Mammary epithelial cell (primary cell): ENCODE measurements at places on chromosomes 12 and 14. TPM values are rescaled to one million over a fixed set of nuclear protein-coding genes. Genes with fewer than 3 reads are reported as not detected.

TWF1 gene
- total RNA-seq: 170 TPM

CACNA1C gene
- total RNA-seq: 1.2 and 1.6 TPM in 2 replicates

DIO3 gene
- not detected for total RNA-seq

RDH12 gene
- not detected in 2 replicates for total RNA-seq

HHIPL1 gene
- total RNA-seq: 0.38 and 0.59 TPM in 2 replicates

BBOF1 gene
- total RNA-seq: 2.4 and 2.8 TPM in 2 replicates

PMCH gene
- total RNA-seq: not detected in 2 replicates

ASPG gene
- total RNA-seq: 0.09 and 0.19 TPM in 2 replicates

PARP11 gene
- 10.6 and 11.0 TPM in 2 replicates for total RNA-seq

MLF2 gene
- 233 TPM for total RNA-seq

ASIC1 gene
- total RNA-seq: 3.2 and 10.5 TPM in 2 replicates

PLBD2 gene
- total RNA-seq: 42.8 TPM

FZD10 gene
- total RNA-seq: not detected

TUBA1B gene
- 591 TPM for total RNA-seq

ADGRD1 gene
- not detected for total RNA-seq

CLEC4D gene
- total RNA-seq: not detected

KSR2 gene
- 0.05 and 0.08 TPM in 2 replicates for total RNA-seq

RTN1 gene
- 0.38 and 0.61 TPM in 2 replicates for total RNA-seq

GPX2 gene
- 10.3 TPM for total RNA-seq

A2M gene
- 228 TPM for total RNA-seq

MYF6 gene
- not detected for total RNA-seq

MIP gene
- not detected in 2 replicates for total RNA-seq

AVPR1A gene
- not detected in 2 replicates for total RNA-seq

RILPL1 gene
- total RNA-seq: 14.0 TPM

RAD51AP1 gene
- total RNA-seq: 3.0 TPM

KLHL42 gene
- total RNA-seq: 29.2 and 35.0 TPM in 2 replicates

GSC gene
- not detected in 2 replicates for total RNA-seq

C3AR1 gene
- 0.42 TPM in 1 of 2 replicates, not detected in the other for total RNA-seq

RBP5 gene
- not detected for total RNA-seq

PROX2 gene
- not detected for total RNA-seq

GPR84 gene
- 0.33 TPM in 1 of 2 replicates, not detected in the other for total RNA-seq

REP15 gene
- total RNA-seq: 1.2 and 2.1 TPM in 2 replicates

ALG10B gene
- 5.4 and 8.5 TPM in 2 replicates for total RNA-seq

ZC2HC1C gene
- total RNA-seq: 0.17 TPM

RAN gene
- 537 TPM for total RNA-seq

SIX6 gene
- total RNA-seq: not detected in 2 replicates

OR4K13 gene
- total RNA-seq: not detected

HEBP1 gene
- total RNA-seq: 13.5 TPM
